Ureter (tissue), 1 donor: ENCODE measurements at places on chromosomes 5 and 9. TPM values are rescaled to one million over a fixed set of nuclear protein-coding genes. Genes with fewer than 3 reads are reported as not detected.

The RAB3C gene
- total RNA-seq = 5.8 TPM

The PCDHB8 gene
- 1.7 TPM for total RNA-seq

- no peak for DNase-seq
Observed at GRCh38 chr9:138063785-138064184, 186.2 kb downstream of the CACNA1B start.

The KCNT1 gene
- 0.83 TPM for total RNA-seq

The APBA1 gene
- 21.1 TPM for total RNA-seq

The ARID3C gene
- not detected for total RNA-seq

- DNase-seq = no peak
Observed at GRCh38 chr5:145811834-145812625, 23.1 kb downstream of the PRELID2 start.

The YIPF5 gene
- 45.0 TPM for total RNA-seq

The GMCL2 gene
- not detected for total RNA-seq

DNA sequence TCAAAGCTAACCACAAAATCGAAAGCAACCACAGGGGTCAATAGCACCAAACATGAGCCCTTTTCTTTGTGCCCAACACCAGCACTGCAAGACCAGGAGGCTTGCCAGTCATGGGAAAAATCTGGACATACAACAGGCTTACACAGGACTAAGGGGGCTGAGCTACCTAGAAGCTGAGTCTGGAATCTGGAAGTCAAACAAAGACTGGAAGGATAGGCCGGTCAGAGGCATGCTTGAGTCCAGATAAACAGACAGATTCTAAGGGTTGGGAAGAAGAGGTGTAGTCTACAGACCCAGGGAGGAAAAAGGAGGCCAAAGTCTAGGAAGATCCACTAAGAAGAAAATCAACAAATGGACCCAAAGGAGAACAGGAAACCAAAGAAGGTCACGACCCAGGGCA, 73.3 kb downstream of the MYO10 start:
- DNase-seq = no peak

DNA sequence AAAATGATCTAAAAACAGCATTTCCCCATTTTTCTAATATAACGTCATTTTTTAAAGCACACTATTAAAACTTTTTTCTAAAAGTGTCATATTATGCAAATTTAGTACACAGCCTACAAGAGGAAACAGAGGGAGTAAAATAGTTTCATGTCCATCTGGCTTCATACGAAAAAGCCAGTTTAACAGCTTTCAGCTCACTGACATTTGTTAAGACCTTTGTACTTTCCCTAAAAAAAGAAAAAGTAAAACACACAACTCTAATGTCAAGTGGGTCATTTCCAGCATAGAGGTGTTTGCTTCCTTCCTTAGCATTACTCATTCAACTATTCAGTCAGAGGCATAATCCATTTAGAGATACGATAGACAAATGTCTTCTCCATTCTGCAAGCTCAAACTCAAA, 49.4 kb downstream of the ABHD17B start:
- no peak for DNase-seq

The SYNPO gene
- total RNA-seq = 73.9 TPM

DNA sequence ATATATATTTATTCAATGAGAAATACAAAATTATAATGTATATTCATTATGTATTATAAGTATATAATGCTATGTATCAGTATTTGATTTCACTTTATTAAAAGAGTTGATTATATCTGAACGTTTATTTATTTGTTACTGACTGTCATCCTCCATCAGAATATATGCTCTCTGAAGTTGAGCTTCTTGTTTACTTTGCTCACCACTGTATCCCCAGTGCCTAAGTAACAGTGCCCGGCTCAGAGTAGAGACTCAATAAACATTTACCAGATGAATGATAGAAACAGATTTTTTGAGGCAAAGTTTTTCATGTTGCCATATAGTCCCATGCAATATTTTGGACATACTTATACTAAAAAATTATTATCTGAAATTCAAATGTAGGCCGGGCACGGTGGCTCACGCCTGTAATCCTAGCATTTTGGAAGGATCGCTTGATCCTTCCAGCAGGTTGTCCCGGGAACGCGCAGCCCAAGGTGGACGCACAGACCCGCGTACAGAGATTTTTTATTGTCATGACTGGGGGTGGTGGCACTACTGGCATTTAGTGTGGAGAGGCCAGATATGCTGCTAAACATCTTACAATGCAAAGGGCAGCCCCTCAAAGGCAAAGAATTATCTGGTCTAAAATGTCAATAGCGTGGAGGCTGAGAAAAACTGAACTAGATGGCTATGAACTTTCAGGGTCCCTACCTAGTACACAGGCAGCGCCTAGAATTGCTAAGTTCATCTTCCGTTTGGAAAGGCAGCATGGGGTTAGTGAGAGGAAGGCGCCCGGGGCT, 761 bp upstream of the DNAJC25 start:
- no peak for DNase-seq

The CHSY3 gene
- 0.96 TPM for total RNA-seq

The CATSPER3 gene
- 0.99 TPM for total RNA-seq

The CCL27 gene
- 0.68 TPM for total RNA-seq

The PNPLA7 gene
- 9.7 TPM for total RNA-seq

DNA sequence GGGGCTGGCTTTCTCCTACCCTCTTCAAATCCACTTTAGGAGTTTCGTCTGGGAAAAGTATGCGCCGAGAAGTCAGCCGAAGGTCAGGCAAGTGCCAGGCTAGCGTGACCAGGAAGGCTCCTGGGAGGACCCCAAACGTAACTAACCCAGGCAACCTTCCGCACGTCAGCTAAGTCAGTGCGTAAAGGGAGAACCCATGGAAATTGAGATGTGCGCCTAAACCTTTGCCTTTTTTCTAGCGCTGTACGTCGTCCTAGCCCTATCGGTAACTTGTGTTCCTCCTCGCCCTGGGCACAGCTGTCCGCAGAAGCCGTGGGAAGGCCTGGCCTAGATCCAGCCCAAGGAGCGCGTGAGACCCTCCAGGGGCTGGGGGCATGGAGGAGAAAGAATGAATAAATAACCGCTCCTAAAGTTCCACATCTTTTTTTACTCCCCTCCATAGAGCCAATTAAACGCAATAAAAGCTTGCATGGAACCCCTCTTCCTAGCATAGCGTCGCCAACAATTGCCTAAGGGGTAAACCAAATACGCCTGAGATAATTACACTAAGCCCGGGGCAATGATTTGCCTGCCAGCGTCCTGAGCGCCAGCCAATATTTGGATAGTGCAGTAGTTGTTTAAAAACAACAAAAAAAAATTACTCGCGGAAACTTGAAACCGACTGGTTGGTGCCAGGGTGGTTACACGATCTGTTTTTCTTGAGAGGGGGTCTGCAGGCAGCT, 4.0 kb upstream of the FOXB2 start:
- no peak for DNase-seq

DNA sequence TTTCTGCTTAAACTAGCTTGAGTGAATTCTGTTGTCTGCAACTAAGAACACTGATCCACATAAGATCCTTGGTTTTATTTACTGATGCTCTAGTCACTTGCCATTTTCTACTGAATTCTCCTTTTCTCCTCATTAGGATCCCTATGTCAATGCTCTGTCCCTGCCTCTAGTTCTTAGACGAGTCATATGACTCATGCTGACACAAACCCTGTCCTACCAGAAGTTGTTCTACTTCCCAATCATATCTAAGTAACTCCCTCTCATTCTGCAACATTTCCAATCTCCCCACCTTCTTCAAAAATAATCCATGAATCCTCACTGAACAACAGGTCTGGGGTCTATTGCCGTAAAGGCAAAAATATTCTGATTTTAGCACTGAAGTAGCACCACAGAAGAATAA, 47.1 kb upstream of the DMRT1 start:
- DNase-seq = no peak

- no peak for DNase-seq
Observed at GRCh38 chr9:89421595-89421994, 76.3 kb downstream of the SEMA4D start.

DNA sequence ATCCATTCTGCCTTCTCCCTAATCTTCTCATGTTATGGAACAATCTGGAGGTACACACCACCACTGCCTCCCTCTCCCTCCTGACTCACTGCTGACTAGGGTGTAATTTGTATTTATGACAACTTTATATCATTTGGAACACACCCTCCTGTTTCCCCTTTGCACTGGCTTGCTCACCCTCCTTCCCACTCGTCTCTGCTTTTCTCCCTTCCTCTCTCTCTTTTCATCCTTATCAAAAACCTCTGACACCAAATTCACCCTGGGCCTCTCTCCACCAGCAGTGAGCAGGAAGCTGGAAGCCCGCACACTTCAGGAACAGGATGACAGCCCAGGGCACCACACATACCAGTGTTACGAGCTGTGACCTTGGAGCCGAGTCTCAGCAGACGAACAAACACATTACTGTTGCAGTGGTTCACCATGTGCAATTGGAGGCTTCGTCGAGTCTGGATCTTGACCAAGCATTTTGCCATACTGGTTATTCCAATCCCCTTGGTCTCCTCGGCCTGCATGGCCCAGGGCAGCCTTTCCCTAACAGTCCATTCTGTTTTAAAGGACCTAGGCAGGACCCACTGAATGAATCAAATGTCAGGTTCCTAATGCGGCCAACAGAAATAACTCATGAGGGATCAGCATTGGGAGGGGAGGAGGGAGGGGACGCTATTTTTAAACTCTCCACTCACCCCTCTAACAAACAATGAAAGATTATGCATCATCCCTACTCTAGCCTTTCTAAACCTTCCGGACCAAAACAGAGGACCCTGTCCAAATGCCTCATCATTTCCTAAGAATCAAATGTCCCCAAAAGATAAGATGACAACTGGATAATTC, 203.9 kb upstream of the RASEF start:
- DNase-seq = no peak

- DNase-seq = no peak
Observed at GRCh38 chr9:4362281-4362680, 62.4 kb upstream of the GLIS3 start.

DNA sequence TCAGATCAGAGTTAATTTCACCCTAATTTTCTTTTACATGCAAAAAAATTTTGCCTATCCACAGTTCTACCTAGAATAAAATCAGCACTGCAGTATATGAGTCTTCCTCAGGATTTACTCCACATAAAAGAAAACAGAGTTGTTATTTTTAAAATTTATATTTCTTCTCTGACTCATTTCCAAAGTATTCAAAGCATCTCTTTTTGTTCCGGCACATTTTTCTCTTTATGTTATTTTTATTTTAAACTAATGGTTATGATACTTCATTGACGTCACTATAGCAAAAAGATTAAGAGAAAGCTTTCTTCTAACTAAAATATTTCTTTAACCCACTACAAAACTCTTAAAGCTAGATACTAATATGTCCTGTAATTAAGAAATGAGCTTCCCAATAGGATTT, 590.4 kb downstream of the PRELID2 start:
- DNase-seq = no peak

The FST gene
- 6.6 TPM for total RNA-seq

DNA sequence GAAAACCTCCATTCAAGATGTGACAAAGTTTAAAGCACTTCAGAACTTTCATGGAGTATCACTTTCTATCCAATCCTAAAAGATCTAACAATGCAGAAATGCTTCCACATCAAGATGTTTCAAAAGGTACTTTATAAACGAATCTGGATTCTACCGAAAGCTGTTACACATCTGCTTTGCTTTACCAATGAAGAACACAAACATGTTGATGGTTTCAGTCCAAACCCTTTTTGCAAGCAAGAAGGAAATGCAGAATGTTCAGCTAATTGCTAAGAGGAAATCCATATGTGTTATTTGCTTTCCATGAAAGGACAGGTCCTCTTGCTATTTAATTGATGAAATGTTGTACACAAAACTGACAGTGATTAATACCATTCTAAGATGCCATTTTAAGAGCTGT, 419.6 kb downstream of the EFNA5 start:
- no peak for DNase-seq

The ARHGEF37 gene
- total RNA-seq = 11.9 TPM

- no peak for DNase-seq
Observed at GRCh38 chr9:22043928-22044327, 34.8 kb upstream of the CDKN2B start.

GRCh38 chr5:118506217-118506852, 482.0 kb downstream of the DTWD2 start:
- no peak for DNase-seq

DNA sequence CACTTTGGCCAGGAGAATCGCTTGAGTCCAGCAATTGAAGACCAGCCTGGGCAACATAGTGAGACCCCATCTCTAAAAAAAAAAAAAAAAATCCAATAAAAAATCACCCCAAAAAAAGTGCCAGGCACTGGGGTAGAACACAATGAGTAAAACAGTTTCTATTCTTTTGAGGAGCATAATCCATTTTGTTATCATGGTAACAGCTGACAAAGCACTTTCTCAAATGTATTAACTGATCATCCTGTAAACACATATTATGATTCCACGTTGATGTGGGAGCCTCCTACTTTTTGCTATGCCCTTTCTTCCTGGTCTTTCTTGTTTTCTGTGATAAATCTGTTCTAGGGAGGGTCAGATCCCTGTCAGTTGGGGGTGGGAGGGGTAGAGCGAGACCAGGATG, 20.7 kb upstream of the FAM13B start:
- DNase-seq = no peak

- DNase-seq = no peak
Observed at GRCh38 chr5:132747616-132748440, 602 bp downstream of the CCNI2 start.

DNA sequence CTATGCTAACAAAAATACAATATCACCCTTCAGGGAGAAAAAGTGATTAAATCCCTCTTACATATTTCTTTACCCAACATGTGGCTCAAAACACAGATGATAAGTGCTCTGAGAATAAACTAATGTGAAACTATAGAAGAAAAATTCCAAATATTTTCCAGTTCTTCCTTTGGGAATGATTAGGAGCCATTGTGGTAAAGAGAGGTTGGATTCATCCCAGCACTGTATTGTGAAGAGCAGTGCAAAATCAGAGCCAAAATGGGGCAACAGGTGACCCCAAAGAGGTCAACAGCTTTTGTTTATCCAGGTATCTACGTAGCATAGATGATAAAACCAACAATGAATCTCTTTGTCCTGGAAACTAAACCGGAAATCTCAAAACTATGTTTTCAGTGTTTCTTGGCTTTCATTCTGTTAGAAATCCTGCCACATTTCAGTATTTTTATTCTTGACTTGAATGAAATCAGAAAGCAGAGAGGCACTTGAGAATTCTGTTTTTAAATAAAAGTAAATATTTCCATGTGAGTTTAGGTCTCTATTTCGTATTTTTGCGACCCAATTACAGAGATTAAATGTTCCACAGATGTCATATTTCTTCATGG, 120.4 kb upstream of the FST start:
- DNase-seq = no peak

GRCh38 chr9:35548571-35548970, 56.5 kb upstream of the TESK1 start:
- DNase-seq = no peak

- no peak for DNase-seq
Observed at GRCh38 chr9:10331157-10331556, 281.6 kb downstream of the PTPRD start.

DNA sequence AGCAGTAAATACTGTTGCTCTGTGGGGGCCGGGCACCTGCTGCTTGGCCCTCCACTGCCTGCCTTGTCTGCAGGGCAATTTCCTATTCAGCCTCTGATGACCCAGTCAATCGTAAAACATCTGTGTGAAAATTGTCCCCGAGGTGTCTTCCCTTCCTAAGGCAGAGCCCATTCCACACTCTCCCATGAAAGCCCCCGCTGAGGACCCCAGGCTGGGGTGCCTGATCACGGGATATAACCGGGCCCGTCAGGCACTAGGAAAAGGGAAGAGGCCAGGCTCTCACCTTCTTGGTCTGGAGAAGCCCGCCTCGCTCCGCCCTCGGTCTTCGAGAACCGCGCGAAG, 27.2 kb upstream of the SCGB3A1 start:
- no peak for DNase-seq

- DNase-seq = no peak
Observed at GRCh38 chr5:127938746-127939145, 144.8 kb upstream of the SLC12A2 start.

The PCDHGB1 gene
- 3.0 TPM for total RNA-seq

GRCh38 chr9:133670466-133670865, 34.3 kb downstream of the DBH start:
- DNase-seq = no peak
